ENCODE measurements at places on chromosomes 5 and 9.

DNA sequence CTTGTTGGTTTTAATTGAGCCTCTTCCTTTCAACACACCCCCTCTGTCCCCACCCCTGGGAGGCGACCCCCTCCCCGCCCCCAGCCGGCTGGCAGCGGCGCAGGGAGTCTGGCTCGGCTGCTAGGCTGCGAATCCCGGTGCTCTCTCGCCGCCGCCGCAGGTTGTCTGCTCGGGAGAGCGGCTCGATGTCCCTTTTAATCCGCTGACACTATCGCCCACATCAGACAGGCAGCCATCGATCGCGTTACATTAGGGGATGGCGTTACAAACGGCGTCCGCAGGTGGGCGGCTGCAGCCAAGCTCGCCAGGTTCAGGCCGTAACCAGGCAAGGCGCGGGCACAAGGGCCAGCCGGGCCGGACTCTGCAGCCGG lies 1.3 kb downstream of the NR2F1-AS1 start:
- DNase-seq = no peak

DNA sequence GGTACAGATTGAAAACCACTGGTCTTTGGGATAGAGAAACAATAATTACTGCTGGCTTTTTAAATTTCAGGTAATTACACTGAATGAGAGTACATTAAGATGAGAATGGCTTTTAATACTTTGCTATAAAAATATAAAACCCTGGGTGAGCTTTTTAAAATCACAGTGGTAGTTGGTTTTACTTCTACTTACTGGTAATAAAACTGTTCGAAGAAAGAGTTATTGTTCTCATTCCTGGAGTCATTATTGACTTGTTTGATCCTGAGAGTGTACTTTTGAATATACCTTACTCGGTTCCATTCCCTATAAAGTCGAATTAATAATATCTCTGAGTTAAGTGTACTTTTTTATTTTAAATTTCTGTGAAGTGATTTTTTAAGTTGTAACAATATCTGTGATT lies 21.5 kb downstream of the MELK start:
- no peak for DNase-seq

- no peak for DNase-seq
Observed at GRCh38 chr9:109639674-109640579, 140.1 kb upstream of the PALM2AKAP2 start.

DNA sequence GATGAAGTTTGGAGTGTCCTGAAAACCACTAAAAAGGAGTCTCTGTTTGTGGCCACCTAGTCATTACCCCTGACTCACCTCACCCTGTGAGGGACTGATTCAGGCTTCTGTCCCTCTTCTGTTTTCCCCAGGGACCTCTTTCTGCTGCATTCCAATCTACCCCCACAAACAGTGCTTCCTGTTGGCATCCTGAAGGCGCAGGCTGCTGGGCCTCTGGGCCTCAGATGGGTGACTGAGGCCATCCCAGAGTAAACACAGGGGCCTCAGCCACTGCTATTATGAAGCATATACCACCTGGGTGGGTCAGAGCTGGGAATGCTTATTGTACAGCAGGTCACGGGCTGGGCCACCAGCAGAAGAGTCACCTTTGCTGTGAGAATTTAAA lies 20.0 kb downstream of the MORN5 start:
- no peak for DNase-seq

- no peak for DNase-seq
Observed at GRCh38 chr5:146069780-146070099, 35.6 kb downstream of the PLAC8L1 start.

GRCh38 chr5:14265570-14265969 lies 122.4 kb downstream of the TRIO start:
- no peak for DNase-seq

- DNase-seq = no peak
Observed at GRCh38 chr9:108412755-108413154, 443.0 kb downstream of the ACTL7B start.

DNA sequence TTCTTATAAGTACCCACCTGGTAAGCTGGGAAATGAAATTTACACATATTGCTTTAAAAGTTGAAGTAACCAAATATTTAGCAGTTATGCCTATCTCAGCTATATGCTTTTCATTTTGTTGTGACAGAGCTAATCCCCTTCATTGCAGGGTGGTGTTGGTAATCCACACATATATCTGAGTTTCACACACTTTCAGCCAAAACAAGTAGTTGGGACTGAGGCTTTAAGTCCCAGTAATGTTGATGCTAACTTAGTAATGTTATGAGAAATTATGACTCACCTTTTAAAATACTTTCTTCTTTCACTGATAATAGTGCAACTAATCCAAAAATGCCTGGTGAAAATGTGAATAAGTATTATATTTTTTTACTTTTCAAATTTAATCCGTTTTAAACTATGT lies 19.2 kb upstream of the RICTOR start:
- no peak for DNase-seq

GRCh38 chr9:126723807-126724172 lies 81.0 kb upstream of the ZBTB43 start:
- no peak for DNase-seq

- DNase-seq = no peak
Observed at GRCh38 chr9:88773627-88774244, 217.5 kb upstream of the S1PR3 start.

DNA sequence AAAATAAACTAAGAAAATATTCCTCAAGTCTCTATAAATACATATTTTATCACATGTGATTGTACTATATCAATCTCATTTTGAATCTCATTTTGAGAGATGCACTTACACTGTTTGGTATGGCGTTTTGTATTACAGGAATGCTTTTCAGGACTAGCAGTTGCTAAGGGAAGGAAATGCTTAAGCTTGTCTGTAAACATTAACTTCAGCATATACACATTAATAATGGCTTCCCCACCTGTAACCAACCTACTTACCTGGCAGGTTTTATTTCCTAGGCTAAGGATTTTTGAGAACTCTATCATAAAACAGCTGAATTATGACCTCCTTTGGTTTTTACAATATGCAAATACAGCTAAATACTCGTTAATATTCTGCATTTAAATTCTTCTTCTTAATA lies 141.0 kb upstream of the GRHPR start:
- no peak for DNase-seq

GRCh38 chr5:88094403-88094802 lies 174.2 kb downstream of the TMEM161B start:
- DNase-seq = no peak

GRCh38 chr5:123520677-123521247 lies 8.8 kb downstream of the CSNK1G3 start:
- no peak for DNase-seq

- no peak for DNase-seq
Observed at GRCh38 chr5:153624451-153624765, 133.9 kb downstream of the GRIA1 start.

- DNase-seq = no peak
Observed at GRCh38 chr9:135883410-135884089, 23.8 kb downstream of the CAMSAP1 start.

DNA sequence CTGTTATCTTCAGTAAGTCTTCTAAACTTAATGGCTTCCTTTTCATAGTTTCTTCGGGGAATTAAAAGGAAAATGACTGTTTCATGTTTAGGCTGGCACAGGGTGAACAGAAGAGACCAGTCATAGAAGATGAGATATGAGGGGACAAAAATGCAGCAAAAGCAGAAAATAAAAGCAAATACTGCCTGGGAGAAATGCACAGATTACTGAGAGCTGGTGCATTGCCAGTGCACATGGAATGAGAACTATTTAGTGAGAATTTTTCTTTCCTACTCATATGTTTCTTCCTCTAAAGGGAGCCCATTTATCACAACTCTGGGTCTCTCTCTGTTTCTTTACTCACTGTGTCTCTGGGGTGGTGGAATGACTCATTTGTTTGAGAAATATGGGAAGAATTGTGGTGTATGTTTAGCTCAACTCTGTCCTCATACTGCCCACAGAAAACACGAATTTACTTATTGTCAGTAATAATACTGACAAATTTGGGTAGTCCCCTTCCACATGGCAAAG lies 25.9 kb upstream of the ANKRD55 start:
- no peak for DNase-seq

DNA sequence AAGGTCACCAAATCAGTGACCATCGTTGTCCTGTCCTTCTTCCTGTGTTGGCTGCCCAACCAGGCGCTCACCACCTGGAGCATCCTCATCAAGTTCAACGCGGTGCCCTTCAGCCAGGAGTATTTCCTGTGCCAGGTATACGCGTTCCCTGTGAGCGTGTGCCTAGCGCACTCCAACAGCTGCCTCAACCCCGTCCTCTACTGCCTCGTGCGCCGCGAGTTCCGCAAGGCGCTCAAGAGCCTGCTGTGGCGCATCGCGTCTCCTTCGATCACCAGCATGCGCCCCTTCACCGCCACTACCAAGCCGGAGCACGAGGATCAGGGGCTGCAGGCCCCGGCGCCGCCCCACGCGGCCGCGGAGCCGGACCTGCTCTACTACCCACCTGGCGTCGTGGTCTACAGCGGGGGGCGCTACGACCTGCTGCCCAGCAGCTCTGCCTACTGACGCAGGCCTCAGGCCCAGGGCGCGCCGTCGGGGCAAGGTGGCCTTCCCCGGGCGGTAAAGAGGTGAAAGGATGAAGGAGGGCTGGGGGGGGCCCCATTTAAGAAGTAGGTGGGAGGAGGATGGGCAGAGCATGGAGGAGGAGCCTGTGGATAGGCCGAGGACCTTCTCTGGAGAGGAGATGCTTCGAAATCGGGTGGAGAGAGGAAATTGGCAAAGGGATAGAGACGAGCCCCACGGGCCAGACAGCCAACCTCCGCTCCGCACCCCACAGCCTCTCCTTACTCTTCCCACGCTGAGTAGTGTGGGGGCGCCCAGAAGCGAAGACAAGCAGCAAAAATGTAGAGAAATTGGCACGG lies 1.7 kb downstream of the RXFP3 start:
- no peak for DNase-seq

GRCh38 chr5:17096952-17097695 lies 120.3 kb upstream of the BASP1 start:
- no peak for DNase-seq

DNA sequence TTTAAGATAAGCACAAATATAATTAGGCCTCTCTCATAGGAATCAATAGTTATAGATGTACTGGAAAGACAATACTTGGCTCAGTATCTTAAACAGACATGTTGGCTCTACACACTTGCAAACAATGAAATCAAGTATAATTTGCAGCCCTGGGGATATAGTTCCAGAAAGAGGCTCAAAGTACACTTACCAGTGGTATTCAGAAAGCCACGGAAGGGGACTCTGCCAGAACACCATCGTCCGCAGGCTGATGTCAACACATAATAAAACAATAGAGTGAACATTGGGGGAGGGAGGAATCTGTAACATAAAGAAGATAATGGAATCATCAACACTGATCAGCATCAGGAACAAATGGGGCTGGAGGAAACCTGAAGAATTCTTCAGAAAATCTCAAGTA lies 31.2 kb upstream of the EBF1 start:
- no peak for DNase-seq

DNA sequence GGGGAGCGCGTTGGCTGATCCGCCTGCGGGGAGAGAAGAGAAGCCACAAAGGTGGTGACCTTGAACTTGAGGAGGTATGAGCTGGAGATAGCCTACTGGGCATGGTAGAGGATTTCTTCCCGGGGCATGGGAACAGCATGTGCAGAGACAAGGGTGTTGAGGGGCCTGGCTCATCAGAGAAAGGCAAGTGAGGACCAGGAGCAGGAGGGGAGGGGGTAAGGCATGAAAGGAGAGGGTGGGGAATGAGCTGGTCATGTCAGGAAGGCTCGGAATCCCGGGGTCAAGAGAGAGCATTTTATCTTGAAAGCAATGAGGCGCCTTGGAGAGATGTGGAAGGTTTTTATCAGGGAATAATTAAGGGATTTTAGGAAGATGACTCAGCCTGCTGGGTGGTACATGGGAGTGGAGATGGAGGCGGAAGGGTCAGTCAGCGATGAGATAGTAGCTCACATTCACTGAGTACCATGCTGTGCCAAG lies 121.1 kb downstream of the LHX2 start:
- DNase-seq = no peak

- DNase-seq = no peak
Observed at GRCh38 chr9:115006660-115007059, 76.3 kb upstream of the TNFSF8 start.

- DNase-seq = no peak
Observed at GRCh38 chr5:6750142-6750840, 37.1 kb downstream of the TENT4A start.
